Caco-2 (cell line): ENCODE measurements at places on chromosomes 7 and 10. TPM values are rescaled to one million over a fixed set of nuclear protein-coding genes. Genes with fewer than 3 reads are reported as not detected.

DNA sequence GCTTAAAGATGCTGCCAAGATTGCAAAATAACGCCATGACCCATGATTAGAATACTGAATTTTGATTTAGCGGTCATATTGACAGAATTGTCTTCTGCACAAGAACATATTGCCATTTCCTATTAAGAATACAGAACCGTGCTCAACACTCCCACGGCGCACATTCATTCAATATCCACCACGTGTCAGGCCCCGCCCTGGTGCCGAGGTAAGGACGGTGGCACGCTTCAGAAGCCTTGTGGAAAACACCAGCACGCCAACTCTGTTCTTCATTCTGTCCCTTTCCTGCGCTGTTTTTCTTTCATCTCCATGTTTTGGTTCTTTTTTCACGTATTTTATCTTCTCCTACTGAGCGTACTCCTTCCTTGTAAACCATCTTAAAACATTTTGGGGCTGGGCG, 189.3 kb downstream of the ZMYND11 start:
- peaks cover 8% of the 10 kb centered on the region for H3K4me1 ChIP-seq
- no peak for DNase-seq
- H3K27ac ChIP-seq = no peak overlapping the region
- H3K27me3 ChIP-seq = no peaks in the 10 kb centered on the region
- H3K36me3 ChIP-seq = 0 out of 2 replicates have a peak, but pooled peaks cover 2% of the 10 kb centered on the region
- no peak overlapping the region for H3K4me3 ChIP-seq

GPR37 gene
- total RNA-seq = 0.50 and 0.77 TPM in 2 replicates

HYAL4 gene
- total RNA-seq = 0.14 and 0.68 TPM in 2 replicates

- H3K27ac ChIP-seq = no peak overlapping the region
- H3K36me3 ChIP-seq = no peaks in the 10 kb centered on the region
- no peaks in the 10 kb centered on the region for H3K4me1 ChIP-seq
- DNase-seq = no peak
- no peak overlapping the region for H3K4me3 ChIP-seq
These were observed 6.1 kb downstream of the WDR86 start for GRCh38 chr7:151403764-151404163.

GRCh38 chr7:157834501-157835163, 497.8 kb downstream of the DNAJB6 start:
- H3K4me3 ChIP-seq = no peak overlapping the region
- no peaks in the 10 kb centered on the region for H3K27me3 ChIP-seq
- H3K36me3 ChIP-seq = no peaks in the 10 kb centered on the region
- DNase-seq = no peak

SLC26A5 gene
- total RNA-seq = 1.1 and 1.5 TPM in 2 replicates
